ENCODE measurements at places on chromosomes 2 and 18. TPM values are rescaled to one million over a fixed set of nuclear protein-coding genes. Genes with fewer than 3 reads are reported as not detected.
A peak's percentile ranks its signal among the peaks of the same experiment; 100 is the strongest.

The ALPI gene
- not detected for total RNA-seq

The MOCOS gene
- total RNA-seq: 4.2 TPM

The DOK6 gene
- total RNA-seq: 3.2 TPM

The CPO gene
- not detected for total RNA-seq

The KYNU gene
- 30.6 TPM for total RNA-seq

The RGPD8 gene
- 16.0 TPM for total RNA-seq

GRCh38 chr2:19649142-19649541 is 252.6 kb downstream of the TTC32 start:
- no peaks in the 10 kb centered on the region for H3K4me1 ChIP-seq
- no peak overlapping the region for H3K27ac ChIP-seq
- H3K27me3 ChIP-seq: no peaks in the 10 kb centered on the region
- H3K4me3 ChIP-seq: no peak overlapping the region
- H3K36me3 ChIP-seq: no peaks in the 10 kb centered on the region

GRCh38 chr2:218479595-218479994 is 60.7 kb downstream of the VIL1 start:
- H3K36me3 ChIP-seq: peaks cover 58% of the 10 kb centered on the region
- H3K27me3 ChIP-seq: no peaks in the 10 kb centered on the region
- H3K4me3 ChIP-seq: no peak overlapping the region
- no peak overlapping the region for H3K27ac ChIP-seq
- peaks cover 4% of the 10 kb centered on the region for H3K4me1 ChIP-seq

DNA sequence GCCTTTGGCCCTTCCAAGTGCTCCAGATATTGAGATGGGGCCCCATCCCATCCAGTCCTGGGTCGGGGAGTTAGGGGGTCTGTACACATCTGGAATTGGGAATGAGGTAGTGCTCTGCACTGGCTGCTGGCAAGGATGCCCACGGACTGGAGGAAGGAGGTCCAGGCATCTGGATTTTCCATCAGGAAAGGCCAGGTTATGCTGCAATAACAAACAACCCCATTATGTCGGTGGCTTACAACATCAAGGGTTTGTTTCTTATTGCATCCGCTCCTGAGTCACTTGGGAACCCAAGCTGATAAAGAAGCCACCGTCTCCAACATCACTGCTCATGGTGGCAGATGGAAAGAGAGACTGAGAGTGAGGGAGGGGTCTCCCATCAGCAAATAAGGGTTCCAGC is 229.9 kb downstream of the TFCP2L1 start:
- no peak overlapping the region for H3K27ac ChIP-seq
- peaks cover 6% of the 10 kb centered on the region for H3K27me3 ChIP-seq
- no peaks in the 10 kb centered on the region for H3K4me1 ChIP-seq
- H3K4me3 ChIP-seq: no peak overlapping the region
- no peak for DNase-seq

DNA sequence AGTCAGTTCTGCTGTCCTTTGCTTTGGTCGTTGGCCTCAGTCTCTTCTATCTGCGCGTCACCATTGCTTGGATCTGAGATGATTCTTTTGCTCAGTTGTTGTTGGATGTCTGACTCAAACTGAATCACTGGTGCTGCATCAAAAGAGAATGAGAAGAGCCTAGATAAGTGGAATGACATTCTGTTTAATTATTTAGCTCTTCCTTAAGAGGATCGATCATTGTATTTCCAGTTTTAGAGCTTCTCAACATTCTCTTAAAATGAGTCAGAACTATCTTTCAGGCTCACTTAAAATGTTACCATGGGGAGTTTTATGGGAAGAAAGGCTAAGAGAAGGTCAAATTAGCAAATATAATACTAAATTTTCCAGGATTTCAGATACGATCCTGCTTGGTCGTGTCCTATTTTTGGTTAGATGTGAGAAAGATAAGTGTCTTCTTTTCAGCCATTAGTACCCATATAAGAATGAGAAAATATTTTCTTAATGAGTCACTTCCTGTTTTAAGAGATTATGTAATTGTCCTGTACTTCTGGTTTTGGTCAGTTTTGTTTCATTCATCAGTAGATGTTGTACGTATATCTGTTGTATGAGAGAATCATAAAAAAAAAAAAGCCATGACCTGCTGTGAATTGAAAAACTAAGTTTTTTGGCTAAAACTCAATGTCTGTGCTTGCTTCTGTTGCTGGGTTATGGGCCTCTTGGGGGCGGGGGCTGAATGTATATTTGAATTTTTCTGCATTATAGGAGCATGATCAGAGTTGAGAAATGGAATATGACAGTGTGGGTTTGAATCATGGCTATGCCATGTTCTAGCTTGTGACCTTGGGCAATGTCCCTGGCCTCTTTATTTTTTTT is 31.6 kb upstream of the CASP10 start:
- no peaks in the 10 kb centered on the region for H3K27me3 ChIP-seq
- H3K36me3 ChIP-seq: peaks cover 96% of the 10 kb centered on the region
- H3K4me3 ChIP-seq: no peak overlapping the region
- H3K4me1 ChIP-seq: peaks cover 76% of the 10 kb centered on the region
- no peak for DNase-seq

- no peak overlapping the region for H3K4me3 ChIP-seq
- H3K27ac ChIP-seq: no peak overlapping the region
- H3K36me3 ChIP-seq: no peaks in the 10 kb centered on the region
- H3K27me3 ChIP-seq: no peaks in the 10 kb centered on the region
- H3K4me1 ChIP-seq: peaks cover 49% of the 10 kb centered on the region
- DNase-seq: no peak
These were observed 40.1 kb downstream of the MGAT5 start for GRCh38 chr2:134293719-134294537.

DNA sequence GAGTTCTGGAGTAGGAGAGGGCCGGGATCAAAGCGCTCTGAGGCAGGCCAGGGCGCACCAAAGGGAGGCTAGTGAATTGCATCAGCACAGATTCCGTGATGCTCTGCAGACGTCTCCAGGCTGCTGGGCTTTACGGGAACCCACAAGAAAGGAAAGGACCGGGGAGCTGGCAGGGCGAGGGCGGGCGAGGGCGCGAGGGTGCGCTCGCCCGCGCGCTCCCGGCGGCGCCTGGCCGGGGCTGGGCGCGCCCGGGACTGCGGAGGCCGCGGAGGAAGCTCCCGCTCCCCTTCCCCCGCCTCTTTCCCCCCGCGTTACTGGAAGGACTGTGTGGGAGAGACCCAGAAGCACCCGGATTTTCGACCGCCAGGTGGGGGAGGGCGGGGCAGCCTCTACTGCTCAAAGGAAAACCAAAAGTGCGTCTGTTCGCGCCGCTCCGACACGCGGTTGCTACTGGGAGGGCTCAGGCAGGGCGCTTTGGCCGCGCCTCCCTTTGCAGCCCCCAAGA is 2.4 kb upstream of the FOSL2 start:
- no peaks in the 10 kb centered on the region for H3K27me3 ChIP-seq
- H3K36me3 ChIP-seq: no peaks in the 10 kb centered on the region
- peak overlapping the region; percentile 100 for H3K27ac ChIP-seq
- peaks cover 8% of the 10 kb centered on the region for H3K4me1 ChIP-seq
- peak; percentile 92 for DNase-seq
- H3K4me3 ChIP-seq: peak overlapping the region; percentile 95

GRCh38 chr2:183037553-183038340 is 510 bp downstream of the NCKAP1 start:
- H3K27ac ChIP-seq: peak overlapping the region; percentile 95
- H3K36me3 ChIP-seq: no peaks in the 10 kb centered on the region
- H3K27me3 ChIP-seq: peaks cover 12% of the 10 kb centered on the region
- peak; percentile 61 for DNase-seq
- H3K4me3 ChIP-seq: peak overlapping the region; percentile 71
- H3K4me1 ChIP-seq: peaks cover 42% of the 10 kb centered on the region

GRCh38 chr18:45068400-45069094 is 387.9 kb downstream of the SETBP1 start:
- no peaks in the 10 kb centered on the region for H3K27me3 ChIP-seq
- no peak overlapping the region for H3K27ac ChIP-seq
- peaks cover 3% of the 10 kb centered on the region for H3K36me3 ChIP-seq
- no peak overlapping the region for H3K4me3 ChIP-seq
- no peak for DNase-seq

GRCh38 chr2:112254466-112255240 is at the start of gene ZC3H8:
Gene ZC3H8, minus strand, starts transcription at chr2:112255042. Its CDS starts 61 bp downstream, at chr2:112254981.
- peak; percentile 96 for DNase-seq
- peak within 1 kb of the TSS; percentile 87 for H3K27ac ChIP-seq
- peaks cover 13% of the 10 kb centered on the region for H3K4me1 ChIP-seq
- peak within 1 kb of the TSS; percentile 71 for H3K4me3 ChIP-seq
- no peaks in the 10 kb centered on the region for H3K27me3 ChIP-seq

All from lower lobe of right lung (tissue), 2 donors.